ENCODE measurements at places on chromosomes 2 and 18.

DNA sequence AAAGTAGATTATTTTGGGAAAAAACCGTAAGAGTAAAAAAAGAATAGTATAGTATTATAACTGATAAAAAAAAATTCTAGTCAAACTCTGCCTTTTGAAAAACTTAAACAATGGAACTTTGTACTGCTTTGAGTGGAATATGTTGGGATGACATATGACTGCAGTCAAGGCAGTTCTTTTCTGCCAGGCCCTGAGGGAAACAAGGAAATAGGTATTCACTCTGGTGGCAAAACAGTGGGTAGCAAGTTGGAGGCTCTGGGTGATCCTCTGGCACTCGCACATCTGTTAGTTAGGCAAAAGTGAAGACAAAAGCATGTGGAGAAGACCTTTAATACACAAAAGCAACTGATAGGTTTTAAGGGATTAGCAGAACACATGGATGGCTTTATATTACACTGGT lies 102.2 kb downstream of the ARHGEF33 start:
- no peak for DNase-seq

GRCh38 chr2:38146907-38147307 lies 71.0 kb upstream of the CYP1B1 start:
- peak; percentile 95 for DNase-seq

GRCh38 chr18:36776650-36777049 lies 52.2 kb downstream of the TPGS2 start:
- DNase-seq: no peak

DNA sequence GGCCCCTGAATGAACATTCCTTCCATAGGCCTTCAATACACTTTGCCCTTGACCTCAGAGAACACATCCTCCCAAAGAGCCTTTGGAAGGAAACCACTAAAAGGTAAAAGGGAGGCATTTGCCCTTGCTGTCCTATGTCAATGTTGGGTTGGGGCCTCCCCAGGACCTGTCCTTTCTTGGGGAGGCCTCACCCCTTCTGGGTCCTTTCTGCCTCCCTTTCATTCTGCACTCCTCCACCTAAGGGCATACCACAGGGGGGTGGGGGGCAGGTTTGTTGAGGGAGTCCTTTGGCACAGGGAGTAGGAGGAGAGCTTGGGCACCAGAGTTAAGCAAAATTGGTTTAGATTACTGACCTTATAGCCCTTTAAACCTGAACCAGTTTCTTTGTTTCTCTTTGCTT lies 32.5 kb upstream of the ATP6V1B1 start:
- DNase-seq: no peak

GRCh38 chr18:47254341-47254939 lies 3.0 kb upstream of the SKOR2 start:
- peak; percentile 50 for DNase-seq

GRCh38 chr18:49784427-49785185 lies 28.7 kb downstream of the ACAA2 start:
- peak; percentile 54 for DNase-seq

GRCh38 chr2:7132753-7133152 lies 215.5 kb downstream of the RNF144A start:
- no peak for DNase-seq

- DNase-seq: no peak
These were observed 166.9 kb downstream of the MSH2 start for GRCh38 chr2:47569658-47570475.

DNA sequence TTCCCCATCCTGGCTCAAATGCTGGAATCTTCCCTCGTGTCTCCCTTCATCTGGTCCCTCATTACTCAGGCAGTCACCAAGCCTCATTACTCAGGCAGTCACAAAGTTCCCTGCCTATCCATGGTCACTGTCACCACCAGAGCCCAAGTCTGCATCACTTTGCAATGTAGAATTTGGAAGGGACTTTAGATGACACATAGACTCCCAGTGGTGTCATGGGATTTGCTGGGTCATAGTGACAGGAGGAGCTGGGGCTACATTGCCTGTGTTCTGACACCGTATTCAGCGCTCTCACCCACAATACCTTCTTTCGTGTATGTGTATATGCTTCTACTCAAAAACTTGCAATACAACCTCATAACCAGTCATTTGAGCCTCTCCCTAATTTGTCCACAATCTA lies 2.1 kb upstream of the EMILIN1 start:
- DNase-seq: no peak

DNA sequence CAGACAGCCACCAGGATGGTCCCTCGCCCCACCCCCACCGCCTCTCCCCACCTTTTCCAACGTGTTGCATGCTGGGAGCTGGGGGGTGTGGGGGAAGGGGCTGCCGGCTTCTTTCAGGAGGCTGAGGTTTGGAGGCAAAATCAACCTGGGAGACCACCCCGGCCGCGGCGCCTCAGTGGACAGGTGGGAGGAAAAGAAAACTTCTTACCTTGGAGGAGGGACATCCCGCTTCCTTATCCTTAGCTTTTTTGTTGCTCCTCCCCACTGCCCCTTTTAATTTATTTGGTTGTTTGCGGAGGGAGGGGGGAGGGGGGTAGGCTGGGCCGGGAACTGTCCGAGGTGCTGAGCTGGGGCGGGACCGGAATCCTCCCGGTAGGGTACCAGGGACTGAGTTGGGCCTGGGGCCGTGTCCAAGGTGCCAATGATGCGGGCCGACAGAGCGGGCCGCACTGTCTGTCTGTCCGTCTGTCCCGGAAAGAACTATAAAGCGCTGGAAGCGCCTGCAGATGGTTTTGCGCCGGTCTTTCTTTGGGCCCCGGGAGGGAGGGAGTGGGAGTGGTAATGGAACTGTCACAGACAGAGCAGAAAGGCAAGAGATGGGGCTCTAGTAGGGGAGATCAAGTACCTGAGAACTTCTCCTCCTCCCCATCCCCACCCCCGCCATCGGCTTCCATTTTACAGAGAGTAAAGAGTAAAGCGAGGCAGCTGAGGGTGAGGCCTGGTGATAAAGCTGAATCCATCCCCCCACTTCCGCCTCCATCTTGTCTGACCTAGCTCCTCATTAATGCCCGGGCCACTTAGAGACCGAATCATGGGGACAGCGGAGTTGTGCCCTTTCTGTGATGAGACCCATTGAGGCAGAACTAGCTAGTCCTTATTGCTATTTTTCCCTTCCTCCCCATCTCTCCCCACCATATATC lies 2.4 kb downstream of the CDK5R2 start:
- no peak for DNase-seq

- peak; percentile 96 for DNase-seq
These were observed 60.3 kb upstream of the SP3 start for GRCh38 chr2:174025271-174026121.

GRCh38 chr2:101064868-101065549 lies 62.9 kb downstream of the RPL31 start:
- peak; percentile 63 for DNase-seq

GRCh38 chr2:26189751-26190150 lies 16.9 kb downstream of the GAREM2 start:
- no peak for DNase-seq

- peak; percentile 71 for DNase-seq
These were observed 19.2 kb downstream of the E2F6 start for GRCh38 chr2:11446733-11447248.

DNA sequence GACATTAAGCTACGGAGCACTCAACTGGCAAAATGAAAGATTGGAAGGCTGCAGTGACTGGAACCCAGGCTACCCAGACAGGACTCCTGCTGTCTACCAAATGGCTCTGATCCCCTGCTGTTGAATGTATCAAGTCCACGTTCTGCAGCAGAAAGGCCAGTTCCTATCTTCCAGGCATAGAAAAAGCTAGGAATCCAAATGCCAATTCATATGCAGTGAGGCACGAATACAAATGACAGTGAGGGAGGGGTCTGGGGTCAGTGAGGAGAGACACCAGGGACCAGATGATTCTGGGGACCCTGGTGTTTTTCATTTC lies 5.3 kb downstream of the NRP2 start:
- no peak for DNase-seq

DNA sequence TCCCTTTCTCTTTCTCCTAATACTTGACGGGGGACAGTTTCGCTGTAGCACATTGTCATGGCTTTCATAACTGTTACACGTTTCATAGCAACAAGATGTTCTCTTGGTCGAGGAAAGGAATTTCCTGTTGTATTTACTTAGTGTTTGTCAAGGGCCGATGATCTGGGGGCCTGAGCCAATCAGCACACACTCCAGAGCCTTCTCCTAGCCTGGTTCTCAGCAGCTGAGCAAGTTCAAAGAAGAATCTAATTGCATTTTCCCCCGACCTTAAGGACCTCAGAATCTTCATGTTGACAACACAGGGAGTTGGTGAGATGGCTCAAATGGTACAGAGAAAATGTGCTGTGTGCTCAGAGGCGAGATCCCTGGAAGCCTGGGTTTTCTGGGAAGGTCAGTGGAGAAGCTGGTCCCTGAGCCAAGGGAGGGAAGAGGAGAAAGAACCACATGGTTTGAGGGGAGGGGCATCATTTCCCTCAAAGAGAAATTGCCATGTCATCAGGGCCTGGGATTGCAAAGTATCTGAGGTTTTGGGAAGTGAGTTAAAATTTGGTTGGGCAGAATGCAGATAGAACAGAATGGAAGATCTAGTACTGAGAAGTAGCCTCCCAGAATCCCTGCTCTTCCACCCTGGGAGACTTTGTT lies 76.9 kb upstream of the AGAP1 start:
- DNase-seq: no peak

Data from fibroblast of the aortic adventitia (primary cell).